ENCODE measurements at places on chromosomes 3 and 15.

- no peak for DNase-seq
These were observed 22.2 kb downstream of the EPHB3 start for GRCh38 chr3:184583578-184584451.

DNA sequence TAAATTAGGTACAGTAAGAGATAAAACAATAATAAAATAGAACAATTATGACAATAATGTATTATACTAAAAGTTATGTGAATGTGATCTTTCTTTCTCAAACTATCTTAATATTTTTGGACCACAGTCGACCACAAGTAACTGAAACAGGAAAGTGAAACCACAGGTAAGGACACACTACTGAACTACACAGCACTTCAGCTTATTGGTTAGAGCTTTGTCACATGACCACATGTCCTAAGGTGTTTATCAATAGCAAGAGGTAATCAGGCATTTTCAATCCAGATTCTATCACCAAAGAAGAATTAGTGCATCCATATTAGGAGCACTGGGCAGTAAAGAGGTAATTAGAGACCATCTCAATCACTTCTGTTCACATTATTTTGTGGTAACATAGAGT is 392.8 kb downstream of the RSL24D1 start:
- DNase-seq, result no peak

DNA sequence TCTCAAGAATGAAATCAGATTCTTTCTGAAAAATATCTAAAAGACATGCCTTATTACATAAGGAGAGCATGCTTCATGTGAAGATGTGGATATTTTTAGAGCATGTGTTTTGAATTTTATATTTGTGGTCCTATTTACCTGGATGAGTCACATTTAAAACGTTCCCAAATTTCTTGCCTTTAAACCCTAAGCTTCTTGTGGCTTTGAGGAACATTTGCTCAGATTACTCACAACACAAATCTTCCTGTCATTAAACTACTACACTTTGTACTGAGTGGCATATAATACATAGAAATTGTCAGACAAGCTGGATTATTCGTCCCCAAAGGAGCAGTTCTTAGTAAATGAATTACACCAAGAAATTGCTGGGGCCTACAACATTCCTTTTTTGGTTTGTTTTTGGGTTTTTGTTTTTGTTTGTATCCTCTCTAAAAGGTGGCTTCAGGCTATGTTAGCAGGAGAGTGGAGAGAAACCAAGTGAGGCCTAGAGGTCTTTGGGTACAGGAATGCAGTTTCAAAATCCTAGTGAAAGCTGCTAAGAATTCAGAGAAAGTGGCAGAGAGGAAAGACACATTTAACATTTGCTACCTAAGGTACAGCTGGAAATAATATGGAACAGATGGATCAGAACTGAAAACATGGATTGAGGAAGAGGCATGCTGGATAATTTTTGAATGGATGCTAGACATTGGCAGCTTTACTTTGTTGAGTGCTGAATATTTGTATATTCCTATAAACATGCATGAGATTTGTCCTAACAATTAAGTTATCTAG is 128.1 kb downstream of the RPL22L1 start:
- DNase-seq, result no peak

DNA sequence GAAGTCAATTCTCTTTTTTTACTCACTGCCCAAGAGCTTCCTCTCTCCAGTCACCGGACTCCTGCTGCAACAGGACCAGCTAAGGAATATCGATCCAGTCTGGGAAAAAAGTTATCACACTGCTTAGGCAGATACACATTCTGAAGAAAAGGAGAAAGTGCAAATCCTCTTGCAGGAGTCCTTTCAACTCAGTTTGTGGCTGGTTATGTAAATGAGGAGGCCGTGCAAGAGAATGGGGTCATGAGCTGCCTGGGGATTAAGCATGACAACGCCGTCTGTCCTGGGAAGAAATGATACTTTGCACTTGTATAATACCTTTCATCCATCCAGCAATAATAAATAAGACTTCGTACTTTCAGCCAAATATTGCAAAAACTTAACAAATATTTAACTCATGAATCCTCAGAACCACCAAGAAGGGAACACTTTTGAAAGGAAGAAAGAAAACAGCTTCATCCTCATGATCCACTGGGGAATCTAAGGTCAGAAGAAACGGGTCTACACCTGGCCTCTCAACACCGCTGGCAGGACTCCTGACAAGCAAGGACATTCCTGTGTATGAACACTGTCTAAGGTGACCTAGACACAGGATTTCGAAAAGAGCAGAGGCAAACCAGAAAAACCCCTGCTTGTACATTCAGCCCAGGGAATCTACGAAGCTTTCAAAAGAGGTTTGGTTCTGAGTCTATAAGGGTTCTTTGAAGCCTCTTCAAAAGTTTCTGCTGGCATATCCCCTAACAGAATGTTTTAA is 13.1 kb upstream of the WWTR1 start:
- no peak for DNase-seq

GRCh38 chr3:131033480-131034080 is 6.9 kb downstream of the NEK11 start:
- DNase-seq, result no peak

- DNase-seq, result no peak
These were observed 46.8 kb downstream of the PCCB start for GRCh38 chr3:136296960-136297359.

GRCh38 chr3:170753421-170754310 is 116.3 kb downstream of the RPL22L1 start:
- DNase-seq, result no peak

DNA sequence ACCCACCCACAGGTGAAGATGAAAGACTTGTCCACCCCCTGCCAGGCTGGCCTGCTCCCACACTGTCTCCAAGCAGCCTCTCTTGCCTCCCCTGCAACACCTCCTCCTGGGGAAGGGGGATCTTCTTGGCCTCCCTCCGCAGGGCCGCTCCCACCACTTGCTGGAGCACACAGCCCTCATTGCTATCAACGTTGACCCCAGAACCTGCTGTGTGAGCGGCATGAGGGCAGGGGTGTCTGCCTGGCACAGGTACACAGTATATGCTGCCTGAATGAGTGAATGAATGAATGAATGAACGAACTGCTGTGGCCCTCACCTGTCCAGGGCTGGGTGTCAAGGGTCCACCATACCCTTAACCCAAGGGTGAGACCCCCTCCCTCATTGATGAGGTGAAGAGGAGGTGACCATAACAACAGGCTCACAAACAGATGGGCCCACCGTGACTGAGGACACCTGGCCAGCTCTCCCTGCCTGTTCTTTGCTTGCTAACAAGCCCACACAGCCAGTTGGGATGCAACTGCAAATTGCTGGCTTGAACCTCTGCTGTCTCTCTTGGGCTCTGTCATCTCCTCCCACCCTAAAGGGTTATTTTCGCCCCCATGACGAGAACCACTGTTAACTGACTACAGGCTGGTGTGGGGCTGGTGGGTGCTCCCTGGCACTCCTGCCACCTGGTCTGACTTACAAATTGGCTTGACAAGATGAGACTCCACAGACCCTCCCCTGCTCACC is 22.5 kb downstream of the SLC41A3 start:
- DNase-seq, result no peak

- DNase-seq, result no peak
These were observed 135.8 kb upstream of the ABHD17C start for GRCh38 chr15:80559320-80559693.

GRCh38 chr15:71565006-71565405 is 245.3 kb upstream of the NR2E3 start:
- DNase-seq, result no peak

DNA sequence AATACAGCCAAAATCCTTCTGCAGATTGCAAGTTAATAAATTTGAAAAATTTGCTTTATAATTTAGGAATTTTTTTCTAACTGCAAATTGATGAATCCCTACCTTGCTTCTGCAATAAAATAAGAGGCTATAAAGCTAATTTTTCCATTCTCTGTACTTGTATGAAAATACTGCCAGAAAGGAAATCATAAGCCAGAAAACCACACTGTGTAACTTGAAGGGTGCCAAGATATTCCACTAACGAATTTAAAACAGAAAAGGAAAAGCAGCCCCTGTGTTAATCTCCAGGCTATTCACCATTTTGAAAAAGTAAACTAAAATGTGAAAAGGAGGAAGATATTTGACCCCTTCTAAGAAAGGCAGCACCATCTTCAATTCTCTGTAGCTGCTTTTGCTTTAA is 557.9 kb upstream of the ZNF385D start:
- no peak for DNase-seq

GRCh38 chr3:104437891-104438290 is 928.8 kb upstream of the ALCAM start:
- DNase-seq, result no peak

- DNase-seq, result no peak
These were observed 160.5 kb upstream of the UMPS start for GRCh38 chr3:124569761-124570160.

DNA sequence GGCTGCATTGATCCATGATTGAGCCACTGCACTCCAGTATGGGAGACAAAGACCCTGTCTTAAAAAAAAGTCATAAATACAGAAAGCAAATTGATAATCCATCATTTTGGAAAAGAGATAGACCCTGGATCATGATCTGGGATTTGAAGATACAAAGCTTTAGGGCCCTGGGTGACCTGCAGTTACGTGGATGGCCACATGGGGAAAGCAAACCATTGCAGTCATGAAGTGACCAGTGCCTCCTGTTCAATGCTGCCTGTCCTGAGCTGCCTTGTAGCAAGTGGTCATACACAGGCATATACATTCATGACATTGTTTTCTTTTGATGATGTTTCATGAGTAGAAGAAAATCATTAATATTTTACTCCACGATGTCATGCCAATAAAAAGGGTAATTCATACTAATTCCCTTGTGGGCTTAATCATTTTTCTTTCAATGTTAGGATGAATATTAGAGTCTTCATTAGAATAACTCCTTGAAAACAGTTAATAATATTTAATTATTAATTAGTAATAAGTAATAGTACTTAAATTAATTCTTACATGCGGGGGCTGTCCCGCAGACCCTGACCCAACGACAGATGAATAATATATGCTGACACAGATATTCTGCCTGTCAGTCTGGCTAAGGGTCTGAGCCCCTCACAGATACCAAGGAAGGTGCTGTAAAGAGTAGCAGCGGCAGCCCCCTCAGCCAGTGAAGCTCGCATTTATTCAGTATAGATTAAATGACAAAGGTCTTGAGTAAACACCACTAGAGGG is 109.0 kb upstream of the UNC13C start:
- DNase-seq, result no peak

DNA sequence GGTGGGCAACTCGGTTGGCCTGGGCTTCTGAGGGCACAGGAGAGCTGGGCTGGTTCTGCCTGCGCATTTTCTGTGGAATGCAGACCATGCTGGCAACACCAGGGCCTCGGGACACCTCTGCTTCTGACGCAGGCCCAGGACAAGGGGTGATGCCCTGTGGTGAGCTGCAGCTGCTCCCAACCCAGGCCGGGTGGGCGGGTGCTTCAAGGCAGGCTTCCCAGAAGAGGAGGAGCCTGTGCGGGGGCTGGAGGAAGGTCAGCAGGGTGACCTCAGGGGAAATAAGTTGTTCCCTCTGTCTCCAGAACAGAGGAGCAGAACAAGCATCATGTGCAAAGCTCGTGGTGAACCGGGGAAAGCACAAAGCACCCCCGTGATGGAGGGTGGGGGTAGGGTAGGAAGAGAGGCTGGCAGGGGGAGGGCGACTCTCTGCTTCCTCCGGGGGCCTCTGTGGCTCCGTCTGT is 11.0 kb upstream of the PLXNA1 start:
- DNase-seq, result no peak

DNA sequence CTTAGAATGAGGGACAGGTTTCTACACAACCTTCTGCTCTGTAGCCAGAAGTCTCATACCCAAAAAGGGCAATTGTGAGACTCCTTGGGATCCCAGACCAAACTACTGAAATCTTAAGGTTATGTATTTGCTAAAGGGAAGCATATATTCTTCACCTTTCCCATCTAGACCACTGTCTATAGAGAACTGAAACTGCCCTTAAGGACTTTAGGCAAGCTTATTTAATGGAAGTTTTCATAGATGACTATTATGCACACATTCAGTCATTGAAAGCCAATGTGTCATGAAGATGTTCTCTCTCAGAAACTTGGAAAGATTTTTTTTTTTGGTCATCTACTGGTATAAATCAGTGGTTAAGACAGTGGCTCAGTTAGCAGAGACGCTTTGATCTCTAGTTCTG is 365.3 kb downstream of the MCTP2 start:
- DNase-seq, result no peak

GRCh38 chr15:92098869-92099268 is 245.4 kb downstream of the SLCO3A1 start:
- DNase-seq, result no peak

GRCh38 chr3:126486360-126486847 is 10.7 kb upstream of the ZXDC start:
- DNase-seq, result no peak

GRCh38 chr3:52739730-52740129 is 31.0 kb downstream of the NEK4 start:
- no peak for DNase-seq

DNA sequence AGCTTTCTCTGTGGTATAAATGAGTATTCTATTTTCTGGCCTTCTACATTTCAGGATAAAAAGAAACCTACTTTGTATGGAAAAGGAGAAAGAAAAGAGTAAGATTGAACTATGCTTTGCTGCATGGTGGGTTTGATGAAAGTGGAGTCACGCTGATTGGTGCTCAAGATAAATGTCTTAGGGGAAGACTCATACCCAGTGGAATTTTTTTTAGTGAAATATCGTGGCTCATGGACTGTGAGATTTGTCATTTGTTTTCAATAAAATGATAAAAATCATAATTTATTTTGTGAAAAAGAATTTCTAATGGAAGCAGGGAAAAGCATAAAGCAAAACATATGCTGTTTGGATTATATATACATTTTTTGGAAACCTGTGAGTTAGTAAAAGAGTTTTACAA is 292.5 kb downstream of the ZPLD1 start:
- DNase-seq, result no peak

DNA sequence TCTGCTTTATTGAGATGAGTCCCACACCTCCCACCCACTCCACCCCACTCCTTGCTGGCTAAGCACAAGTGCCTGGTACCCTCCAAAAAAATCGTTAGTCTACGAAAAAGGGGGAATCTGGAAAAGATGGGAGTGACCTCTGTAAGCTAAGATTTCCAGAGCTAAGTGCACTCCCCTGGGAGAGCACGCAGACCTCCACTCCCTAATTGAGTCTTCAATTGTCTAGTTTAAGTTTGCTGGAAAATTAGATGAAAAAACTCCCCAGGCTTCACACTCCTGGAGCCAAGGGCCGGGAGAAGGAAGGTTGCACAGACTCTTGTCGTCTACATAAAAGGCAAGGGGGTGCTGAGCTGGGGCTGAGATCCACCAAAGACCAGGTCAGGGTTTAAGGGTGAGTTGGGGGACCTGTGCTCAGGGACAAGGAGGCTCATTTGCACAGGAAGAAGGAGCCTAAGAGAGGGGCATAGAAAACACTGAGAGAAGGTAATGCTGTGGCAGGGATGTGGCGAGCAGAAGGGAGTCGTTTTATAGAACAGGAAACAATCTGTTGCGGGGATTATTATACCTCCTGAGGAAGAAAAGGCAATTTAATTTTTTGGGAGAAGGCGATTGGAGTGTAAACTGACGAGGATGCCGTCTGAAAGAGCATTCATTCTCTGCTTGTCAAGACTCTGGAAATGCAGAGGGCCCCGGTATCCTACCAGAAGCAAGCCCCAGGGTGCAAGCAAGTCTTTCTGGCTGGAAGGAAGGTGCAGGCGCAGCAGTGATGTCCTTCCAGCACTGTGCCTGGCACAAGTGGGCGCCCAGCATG is 126.5 kb upstream of the DLG1 start:
- DNase-seq, result no peak
